Heart left ventricle (tissue), 16 donors: ENCODE measurements at places on chromosomes 3 and 15.

DNA sequence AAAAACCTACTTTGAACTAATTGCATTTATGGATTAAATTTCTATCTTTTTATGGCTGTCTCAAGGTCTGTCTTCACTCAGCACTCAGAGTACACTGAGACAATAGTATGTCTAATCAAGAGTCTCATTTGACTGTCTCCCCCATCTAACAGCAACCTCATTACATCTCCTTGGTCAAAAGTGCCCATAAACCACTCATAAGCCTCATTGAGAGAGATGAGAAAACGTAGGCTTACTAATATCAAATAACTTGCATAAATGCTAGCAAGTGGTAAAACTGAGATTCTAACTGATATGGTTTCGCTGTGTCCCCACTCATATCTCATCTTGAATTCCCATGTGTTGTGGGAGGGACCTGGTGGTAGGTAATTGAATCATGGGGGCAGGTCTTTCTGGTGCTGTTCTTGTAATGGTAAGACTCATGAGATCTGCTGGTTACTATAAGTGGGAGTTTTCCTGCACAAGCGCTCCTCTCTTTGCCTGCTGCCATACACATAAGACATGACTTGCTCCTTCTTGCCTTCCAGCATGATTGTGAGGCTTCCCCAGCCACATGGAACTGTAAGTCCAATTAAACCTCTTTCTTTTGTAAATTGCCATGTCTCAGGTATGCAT lies 113.9 kb downstream of the TFDP2 start:
- H3K4me3 ChIP-seq: no peak overlapping the region
- no peaks in the 10 kb centered on the region for H3K4me1 ChIP-seq
- no peaks in the 10 kb centered on the region for H3K36me3 ChIP-seq
- no peak for DNase-seq
- no peak overlapping the region for H3K27ac ChIP-seq
- H3K27me3 ChIP-seq: no peaks in the 10 kb centered on the region

DNA sequence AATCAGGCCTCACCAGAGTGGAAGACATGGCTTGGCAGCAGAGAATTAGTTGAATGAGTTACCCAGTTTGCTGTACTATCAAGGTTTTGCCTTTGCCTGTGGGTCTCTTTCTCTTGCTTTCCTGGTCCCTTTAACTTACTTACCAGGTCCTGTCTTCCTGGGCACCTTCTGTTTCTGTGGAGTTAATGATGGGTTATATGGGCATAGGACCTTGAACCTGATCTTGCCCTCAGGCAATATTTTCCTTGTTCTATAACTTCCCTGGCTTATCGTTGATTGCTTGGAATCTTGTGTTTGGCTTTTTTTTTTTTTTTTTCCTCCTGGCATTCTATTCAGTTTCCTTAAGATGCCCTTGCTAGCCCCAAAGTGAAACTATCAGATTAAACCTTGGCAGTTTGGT lies 106.8 kb downstream of the HHLA2 start:
- H3K36me3 ChIP-seq: no peaks in the 10 kb centered on the region
- no peak overlapping the region for H3K4me3 ChIP-seq
- no peaks in the 10 kb centered on the region for H3K27me3 ChIP-seq
- H3K4me1 ChIP-seq: no peaks in the 10 kb centered on the region

DNA sequence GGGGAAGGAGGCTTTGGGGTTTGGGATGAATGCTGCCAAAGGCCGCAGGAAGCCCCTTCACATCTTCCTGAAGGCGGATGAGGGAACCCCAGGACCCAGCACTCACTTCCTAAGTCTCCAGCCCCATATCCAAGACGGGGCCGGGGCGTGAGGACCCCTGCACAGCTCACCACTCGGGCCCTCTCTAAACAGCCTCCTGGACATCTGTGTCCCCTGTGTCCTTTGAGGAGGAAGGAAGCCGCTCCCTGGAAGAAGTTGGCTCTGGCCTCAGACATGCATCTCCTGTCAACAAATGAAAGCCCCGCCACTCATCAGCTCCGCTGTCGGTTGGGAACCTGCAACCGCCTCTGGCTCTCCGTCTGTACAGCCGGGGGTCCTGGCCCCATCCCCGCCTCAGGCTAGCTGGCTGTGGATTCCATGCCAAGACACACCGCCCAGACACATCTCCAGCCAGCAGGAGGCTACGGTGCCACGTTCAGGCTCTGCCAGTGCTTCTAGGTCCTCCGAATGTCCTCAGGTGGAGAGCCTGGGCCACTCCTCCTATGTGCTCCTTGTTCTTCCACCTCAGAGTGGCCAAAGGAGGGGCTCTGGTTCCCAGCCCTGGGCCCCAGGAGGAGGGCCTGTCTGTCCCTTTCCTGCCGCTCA lies 140.0 kb upstream of the MEF2A start:
- H3K4me3 ChIP-seq: no peak overlapping the region
- peak; percentile 63 for DNase-seq
- H3K36me3 ChIP-seq: no peaks in the 10 kb centered on the region
- H3K27ac ChIP-seq: peak overlapping the region; percentile 93
- H3K27me3 ChIP-seq: no peaks in the 10 kb centered on the region

DNA sequence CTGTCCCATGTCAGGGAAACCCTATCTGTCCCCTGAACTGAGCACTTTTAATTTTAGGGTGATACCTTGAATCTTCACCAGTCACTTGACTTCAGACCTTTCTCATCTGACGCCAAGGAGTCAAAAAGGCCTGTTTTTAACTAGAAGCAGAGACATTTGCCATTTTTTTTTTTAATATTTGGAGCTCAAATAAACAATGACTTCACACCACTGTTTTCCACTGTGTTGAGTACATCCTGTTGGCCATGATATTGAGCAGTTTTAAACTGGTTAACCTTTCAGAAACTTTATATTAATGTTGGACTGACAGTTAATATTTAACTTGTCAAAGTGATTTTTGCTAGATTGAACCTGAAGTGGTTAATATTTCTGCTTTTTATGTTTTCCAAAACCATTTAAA lies 28.2 kb downstream of the DAG1 start:
- H3K36me3 ChIP-seq: peaks cover 17% of the 10 kb centered on the region
- H3K27ac ChIP-seq: no peak overlapping the region
- peaks cover 12% of the 10 kb centered on the region for H3K4me1 ChIP-seq
- no peaks in the 10 kb centered on the region for H3K27me3 ChIP-seq
- no peak for DNase-seq
